ENCODE measurements at places on chromosomes 12 and 14. TPM values are rescaled to one million over a fixed set of nuclear protein-coding genes. Genes with fewer than 3 reads are reported as not detected.

DNA sequence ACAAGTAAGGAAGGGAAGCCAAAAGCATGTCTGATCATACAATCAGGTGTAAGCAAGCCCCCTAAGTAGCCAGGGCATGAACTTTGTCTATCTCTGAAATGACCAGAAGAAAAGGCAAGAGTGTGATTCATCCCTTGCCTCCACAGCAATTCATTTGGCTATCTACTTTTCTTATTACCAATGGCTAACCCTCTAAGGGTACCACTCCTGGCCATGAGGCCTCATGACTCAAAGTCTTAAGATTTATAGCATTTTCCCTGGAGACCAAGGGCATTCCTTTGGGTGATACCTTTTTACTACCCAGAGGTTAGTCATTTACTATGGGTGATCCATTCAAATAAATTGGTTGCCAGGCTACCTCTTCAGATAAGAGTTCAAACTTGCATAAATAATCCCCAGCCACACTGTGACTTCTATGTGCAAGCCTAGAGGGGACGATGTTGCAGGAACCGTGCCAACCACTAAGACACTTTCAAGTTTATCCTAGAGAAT is 1.5 kb upstream of the LGALS3 start:
- no peak overlapping the region for H3K27ac ChIP-seq
- H3K27me3 ChIP-seq: no peaks in the 10 kb centered on the region
- H3K4me3 ChIP-seq: no peak overlapping the region
- DNase-seq: no peak
- H3K36me3 ChIP-seq: no peaks in the 10 kb centered on the region

DNA sequence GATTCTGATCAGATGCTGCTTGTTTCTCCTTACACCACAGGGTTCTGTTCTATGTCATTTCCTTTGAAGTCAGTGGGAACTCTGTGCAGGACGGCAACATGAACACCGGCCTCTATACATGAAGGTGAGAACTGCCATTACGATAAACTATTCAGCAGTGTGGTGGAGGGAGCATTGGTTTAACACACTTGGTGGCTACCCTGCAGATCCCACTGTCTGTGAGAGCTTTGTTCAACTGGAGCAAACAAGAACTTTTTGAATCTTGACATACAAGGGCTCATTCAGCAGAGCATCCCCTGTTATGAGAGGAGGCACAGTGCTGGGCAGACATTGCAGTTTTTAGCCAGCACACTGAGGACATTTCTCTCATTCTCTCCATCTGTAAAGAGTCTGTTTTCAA is 10.7 kb upstream of the FRS2 start:
- H3K27me3 ChIP-seq: no peaks in the 10 kb centered on the region
- no peak for DNase-seq
- H3K36me3 ChIP-seq: no peaks in the 10 kb centered on the region
- H3K4me3 ChIP-seq: no peak overlapping the region
- H3K27ac ChIP-seq: no peak overlapping the region

Gene GARIN6
- total RNA-seq: not detected

DNA sequence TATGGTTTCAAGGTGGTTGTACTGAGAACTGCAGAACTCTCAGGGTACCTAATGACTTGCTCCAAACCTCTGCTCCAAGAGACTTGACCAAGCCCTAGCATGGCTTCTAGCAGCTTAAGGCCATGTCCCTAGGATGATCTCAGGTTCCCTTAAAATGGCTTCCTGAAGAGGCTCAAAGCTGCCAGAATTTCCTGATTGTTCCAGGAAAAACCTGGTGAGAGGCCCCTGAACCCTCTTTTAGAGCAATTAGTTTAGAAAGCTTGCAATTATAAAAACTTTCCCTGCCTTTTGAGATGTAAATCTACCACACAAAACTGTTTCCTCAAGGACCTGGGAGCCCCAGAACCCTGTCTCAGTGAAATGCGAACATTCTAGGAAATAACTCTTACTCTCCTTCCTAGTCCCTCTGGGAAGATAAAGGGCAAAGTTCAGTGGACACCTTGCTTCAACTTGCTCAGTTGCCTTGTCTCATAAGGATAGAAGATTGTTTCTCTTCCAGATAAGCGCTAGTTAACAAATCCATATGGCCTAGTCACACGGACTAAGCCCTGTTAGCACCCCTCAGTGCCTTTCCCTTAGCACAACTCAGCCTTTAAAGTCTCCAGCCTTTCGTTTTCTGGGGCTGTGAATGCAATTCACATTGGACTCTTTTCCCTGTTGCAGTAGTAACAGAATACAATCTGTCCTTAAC is 2.5 kb downstream of the CMAS start:
- no peak overlapping the region for H3K27ac ChIP-seq
- no peaks in the 10 kb centered on the region for H3K36me3 ChIP-seq
- no peaks in the 10 kb centered on the region for H3K27me3 ChIP-seq
- DNase-seq: no peak
- H3K4me3 ChIP-seq: no peak overlapping the region

DNA sequence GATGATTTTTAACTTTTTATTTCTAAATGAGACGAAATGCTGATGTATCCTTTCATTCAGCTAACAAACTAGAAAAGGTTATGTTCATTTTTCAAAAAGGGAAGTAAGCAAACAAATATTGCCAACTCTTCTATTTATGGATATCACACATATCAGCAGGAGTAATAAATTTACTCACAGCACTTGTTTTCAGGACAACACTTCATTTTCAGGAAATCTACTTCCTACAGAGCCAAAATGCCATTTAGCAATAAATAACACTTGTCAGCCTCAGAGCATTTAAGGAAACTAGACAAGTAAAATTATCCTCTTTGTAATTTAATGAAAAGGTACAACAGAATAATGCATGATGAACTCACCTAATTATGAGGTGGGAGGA is 139.6 kb downstream of the HMGA2 start:
- no peak for DNase-seq
- no peaks in the 10 kb centered on the region for H3K36me3 ChIP-seq
- H3K27ac ChIP-seq: no peak overlapping the region

- no peaks in the 10 kb centered on the region for H3K4me1 ChIP-seq
- H3K4me3 ChIP-seq: no peak overlapping the region
- H3K36me3 ChIP-seq: no peaks in the 10 kb centered on the region
- H3K27me3 ChIP-seq: no peaks in the 10 kb centered on the region
- DNase-seq: no peak
Observed at GRCh38 chr12:44778863-44779262, 97.3 kb downstream of the NELL2 start.

Gene TSHR
- total RNA-seq: 0.31 TPM

- no peak overlapping the region for H3K27ac ChIP-seq
- H3K4me1 ChIP-seq: no peaks in the 10 kb centered on the region
- DNase-seq: no peak
Observed at GRCh38 chr12:16175840-16176239, 101.6 kb downstream of the SLC15A5 start.

DNA sequence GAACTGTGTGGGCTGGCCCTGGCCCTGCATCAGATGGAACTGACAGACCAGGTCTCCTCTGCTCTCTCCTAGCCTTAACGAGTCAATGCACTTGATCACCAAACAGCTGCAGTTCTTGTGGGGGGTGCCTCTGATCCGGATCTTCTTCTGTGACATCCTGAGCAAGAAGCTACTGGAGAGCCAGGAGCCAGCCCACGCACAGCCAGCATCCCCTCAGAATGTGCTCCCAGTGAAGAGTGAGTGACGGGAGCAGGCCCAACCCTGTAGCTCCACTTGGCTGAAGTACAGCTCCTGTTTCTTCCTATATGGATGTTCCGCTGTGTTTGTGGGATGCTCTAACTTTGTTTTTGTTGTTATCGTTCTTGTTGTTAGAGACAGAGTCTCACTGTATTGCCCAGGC is 23.9 kb downstream of the UBE3B start:
- H3K4me1 ChIP-seq: no peaks in the 10 kb centered on the region
- DNase-seq: no peak
- H3K27me3 ChIP-seq: no peaks in the 10 kb centered on the region
- H3K4me3 ChIP-seq: no peak overlapping the region
- no peak overlapping the region for H3K27ac ChIP-seq
